ENCODE measurements at places on chromosomes 7 and 10.

- DNase-seq, result no peak
These were observed 88.7 kb downstream of the UBE2H start for GRCh38 chr7:129864042-129864441.

DNA sequence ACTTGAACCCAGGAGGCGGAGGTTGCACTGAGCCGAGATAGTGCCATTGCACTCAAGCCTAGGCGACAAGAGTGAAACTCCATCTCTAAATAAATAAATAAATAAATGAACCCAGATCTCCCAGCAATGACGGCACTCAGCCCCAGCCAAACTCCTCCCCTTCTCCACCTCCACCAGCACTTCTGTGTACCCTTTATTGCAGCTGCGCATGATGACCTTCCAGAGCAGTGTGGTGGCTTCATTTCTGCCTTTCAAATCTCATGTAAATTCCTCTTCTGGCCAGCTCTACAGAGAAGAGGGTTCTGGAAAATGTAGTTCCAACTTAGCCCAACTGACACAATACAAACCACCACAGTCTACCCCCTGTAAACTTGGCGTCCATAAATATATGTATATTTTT, 108.5 kb downstream of the SLC37A3 start:
- DNase-seq, result no peak

DNA sequence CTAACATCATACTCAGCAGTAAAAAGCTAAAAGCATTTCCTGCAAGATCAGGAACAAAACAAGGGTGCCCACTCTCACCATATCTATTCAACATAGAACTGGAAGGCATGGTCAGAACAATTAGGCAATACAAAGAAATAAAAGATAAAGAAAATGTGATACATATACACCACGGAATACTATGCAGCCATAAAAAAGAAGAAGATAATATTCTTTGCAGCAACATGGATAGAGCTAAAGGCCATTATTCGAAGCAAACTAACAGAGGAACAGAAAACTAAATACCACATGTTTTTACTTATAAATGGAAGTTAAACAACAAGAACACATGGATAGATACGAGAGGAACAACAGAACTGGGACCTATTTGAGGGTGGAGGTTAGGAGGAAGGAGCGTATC, 652.7 kb downstream of the GRID1 start:
- no peak for DNase-seq

DNA sequence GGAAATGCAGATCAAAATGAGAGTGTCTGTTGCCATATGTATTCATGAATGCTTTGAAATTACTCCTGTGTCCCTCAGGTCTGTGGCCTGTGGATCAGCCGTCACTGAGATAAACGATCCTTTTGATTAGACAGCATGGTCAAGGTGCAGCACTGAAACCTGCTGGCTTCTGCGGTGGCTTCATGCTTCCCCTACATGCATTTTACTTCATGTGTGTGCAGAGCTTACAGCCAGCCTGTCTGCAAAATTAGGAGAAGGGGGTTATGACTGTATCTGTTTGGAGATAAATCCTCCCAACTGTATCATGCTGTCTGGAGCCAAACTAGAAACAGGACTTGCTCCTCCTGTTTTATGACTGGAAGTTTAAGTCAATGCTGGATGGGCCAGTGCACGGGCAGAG, 71.0 kb upstream of the PLPP4 start:
- DNase-seq, result no peak

- DNase-seq, result no peak
These were observed 314.8 kb upstream of the GRM3 start for GRCh38 chr7:86328801-86329433.

GRCh38 chr7:131505636-131506557, 50.5 kb downstream of the PODXL start:
- no peak for DNase-seq

DNA sequence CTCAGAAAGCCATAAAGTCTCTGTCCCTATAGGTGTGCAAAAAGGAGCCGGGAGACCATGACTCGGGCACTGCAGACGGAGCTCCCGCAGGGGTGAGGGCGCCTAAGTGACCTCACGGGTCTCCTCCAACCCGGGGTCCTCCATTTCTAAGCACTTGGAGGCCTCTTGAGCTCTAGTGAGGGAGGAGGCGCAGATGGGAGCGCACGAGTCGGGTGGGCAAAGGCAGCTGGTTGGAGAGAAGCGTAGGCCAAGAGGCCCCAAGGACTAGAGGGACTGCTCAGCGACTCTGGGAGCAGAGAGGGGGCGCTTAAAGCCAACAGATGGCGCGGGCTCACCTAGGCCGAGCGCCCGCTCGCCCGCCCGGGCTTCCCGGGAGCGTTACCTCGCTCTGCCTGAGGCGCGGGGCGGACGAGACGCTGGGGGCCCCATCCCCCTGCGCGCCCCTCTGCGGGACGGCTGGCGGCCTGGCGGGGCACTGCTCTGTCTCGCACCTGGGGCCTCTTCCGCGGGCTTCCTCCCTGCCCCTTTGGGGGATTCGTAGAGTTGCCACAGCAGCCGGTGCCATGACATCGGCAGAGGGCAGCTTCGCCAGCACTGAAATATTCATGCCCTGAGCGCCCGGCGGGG, 523 bp upstream of the CDH23 start:
- peak; percentile 77 for DNase-seq

GRCh38 chr10:104577861-104578521, 63.1 kb upstream of the SORCS3 start:
- DNase-seq, result no peak

DNA sequence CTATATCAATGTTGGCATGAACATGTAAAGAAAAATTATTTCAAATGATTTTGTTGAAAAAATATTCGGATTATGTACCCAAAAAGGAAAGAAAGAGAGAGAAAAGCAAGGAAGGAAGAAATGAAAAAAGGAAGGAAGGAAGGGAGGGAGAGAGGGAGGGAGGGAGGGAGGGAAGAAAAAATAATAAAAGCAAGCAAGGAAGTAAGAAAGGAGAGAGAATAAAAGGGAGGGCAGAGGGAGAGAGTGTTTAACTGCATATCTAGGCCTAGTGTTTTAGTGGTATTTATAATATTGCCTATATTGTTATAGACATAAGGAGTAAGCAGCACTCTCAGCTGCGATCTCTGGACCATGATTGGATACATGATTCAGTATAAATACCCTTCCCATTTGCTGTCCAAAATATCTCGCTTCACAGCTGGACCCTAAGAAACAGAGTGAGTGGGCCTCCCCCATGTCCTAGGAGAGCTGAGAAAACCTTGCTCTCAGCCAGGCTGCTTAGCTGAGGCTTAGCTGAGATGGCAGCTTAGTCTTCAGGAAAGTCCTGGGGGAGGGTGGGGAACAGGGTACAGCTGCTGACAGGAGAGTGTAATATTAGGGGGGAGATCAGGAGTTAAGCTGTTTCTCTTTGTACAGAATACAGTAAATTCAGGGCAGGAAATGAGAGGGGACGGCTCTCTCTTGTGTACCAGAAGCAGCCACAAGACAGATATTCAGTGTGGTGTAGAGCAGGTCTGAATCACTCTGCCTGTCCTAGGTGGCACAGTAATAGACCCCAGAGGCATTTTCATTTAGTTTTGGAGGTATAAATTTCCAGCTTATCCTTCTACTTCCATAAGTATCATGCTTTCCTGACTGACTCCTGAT, 66.8 kb upstream of the TARP start:
- DNase-seq, result no peak

DNA sequence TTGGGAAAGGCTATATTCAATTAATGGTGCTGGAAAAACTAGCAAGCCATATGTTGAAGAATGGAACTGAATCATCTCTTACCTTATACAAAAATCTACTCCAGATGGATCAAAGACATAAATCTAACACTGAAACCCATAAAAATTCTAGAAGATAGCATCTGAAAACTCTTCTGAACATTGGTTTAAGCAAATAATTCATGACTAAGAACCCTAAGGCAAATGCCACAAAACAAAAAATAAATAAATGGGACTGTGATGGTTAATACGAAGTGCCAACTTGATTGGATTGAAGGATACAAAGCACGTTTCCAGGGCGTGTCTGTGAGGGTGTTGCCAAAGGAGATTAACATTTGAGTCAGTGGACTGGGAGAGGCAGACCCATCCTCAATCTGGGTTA, 1130.0 kb downstream of the DNAJB9 start:
- no peak for DNase-seq

DNA sequence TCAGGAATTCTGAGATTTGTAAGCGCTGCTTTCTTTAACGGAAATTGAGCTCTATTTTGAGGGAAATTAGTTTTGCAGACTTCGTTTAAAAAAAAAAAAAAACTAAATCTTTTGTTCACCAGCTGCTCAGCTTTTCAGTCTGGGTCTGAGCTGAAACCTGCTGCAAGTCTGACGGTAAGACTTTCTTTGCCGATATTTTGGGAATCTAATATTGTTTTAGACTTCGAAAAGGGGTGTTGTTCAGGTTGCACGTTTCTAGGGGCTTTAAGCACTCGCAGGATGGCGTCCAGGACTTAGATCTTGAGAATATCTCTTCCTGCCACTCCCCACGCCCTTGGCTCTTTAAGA, 1.8 kb upstream of the MEOX2 start:
- no peak for DNase-seq

DNA sequence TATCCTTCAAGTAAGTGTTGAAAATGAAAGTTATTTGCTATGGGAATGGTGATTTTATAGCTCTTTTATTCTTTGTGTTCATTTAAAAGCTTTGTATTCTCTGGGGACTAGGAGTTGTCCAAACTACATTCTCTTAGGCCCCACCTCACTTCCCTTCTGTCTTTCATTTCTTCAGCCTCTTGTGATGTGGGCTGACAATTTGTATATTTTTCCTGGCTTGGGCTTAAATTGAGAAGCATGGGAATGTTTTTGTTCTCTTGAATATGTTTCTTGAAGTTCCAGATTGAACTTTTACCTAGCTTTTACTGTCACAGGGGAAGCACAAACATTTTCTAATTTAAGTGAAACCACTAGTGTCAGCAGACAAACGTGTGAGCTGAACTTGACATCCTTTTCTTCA, 27.9 kb downstream of the BBS9 start:
- DNase-seq, result no peak

GRCh38 chr10:25080880-25081581, 64.6 kb downstream of the THNSL1 start:
- peak; percentile 63 for DNase-seq

- DNase-seq, result no peak
These were observed 241.5 kb upstream of the PTER start for GRCh38 chr10:16195178-16195769.

DNA sequence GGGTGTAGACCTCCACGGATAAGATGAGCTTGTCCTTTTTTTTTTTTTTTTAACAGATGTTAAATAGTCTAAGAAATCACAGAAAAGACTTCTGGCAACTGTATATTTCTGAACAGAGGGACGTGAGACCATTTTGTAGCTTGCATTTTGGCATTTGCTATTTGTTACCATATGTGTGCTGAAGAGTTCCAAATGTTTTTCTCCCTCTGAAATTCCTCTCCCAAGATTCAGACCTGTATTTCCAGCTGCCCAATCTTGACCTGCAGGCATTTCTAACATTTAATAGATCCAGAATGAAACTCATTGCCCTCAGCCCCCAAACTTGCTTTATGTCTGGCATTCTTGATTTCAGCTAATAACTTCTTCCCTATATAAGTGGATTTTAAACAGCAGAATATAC, 223.1 kb upstream of the FZD1 start:
- no peak for DNase-seq

GRCh38 chr10:84826704-84827103, 498.3 kb downstream of the CCSER2 start:
- no peak for DNase-seq

DNA sequence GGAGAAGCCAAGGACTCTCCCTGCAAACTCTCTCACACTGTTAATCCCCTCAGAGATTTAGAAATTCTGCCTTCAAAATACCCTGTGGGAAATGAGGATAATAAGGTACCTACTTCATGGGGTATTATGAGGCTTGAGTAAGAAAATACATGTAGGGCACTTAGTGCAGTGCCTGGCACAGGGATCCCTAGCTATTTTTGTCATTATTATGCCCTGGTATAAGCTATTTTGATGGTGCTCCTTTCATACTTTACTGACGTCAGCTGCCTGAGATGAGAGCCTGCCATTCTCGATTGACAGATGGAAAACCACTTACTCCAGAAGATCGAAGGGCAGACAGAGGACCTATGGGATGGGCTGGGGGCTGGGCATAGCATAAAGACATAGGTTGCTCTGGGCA, 30.1 kb downstream of the MKX start:
- DNase-seq, result no peak

- peak; percentile 79 for DNase-seq
These were observed 1.5 kb downstream of the PTPN12 start for GRCh38 chr7:77538281-77539212.

DNA sequence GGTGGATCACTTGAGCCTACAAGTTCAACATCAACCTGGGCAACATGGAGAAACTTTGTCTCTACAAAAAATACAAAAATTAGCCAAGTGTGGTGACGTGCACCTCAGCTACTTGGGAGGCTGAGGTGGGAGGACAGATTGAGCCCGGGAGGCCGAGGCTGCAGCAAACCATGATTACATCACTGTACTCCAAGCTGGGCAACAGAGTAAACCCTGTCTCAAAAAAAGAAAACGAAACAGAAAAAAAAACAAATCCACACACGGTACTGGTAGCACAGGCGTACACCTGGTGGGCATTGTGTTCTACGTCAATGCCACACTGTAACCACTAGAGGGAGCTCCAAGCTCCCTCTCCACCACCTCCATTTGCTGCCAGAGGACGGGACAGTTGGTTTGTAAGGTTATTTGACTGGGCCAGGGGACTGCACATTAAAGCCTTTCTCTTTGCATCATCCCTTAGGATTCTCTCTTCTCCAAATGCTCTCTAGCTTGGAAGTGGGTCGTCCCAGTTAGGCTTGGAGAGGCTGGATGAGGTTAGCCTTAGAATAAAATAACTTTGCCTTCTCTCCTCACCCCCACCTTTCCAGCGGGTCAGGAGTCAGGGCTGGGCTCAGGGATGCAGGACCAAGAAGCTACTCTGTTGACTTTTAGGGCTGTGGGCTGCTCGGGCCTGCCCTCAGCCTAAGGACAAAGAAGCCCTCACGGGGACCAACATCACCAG, 130.8 kb downstream of the SORBS1 start:
- peak; percentile 26 for DNase-seq

DNA sequence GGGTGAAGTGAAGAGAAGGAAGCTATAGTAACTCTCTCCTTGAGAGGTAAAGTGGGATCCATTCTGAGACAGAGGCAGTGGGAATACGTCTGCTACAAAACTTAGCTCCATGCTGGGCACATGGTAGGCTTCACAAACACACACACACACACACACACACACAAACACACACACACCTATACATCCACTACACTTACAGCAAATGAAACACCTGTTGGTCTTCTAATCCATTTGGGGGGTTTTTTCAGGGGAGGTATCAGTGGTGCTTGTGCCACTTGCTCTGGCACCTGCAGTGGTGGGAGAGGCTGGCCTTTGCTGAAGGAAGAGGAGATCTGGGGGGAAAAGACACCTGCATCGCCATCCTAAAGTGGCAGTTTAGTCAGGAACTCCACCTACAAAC, 14.5 kb downstream of the SEC31B start:
- DNase-seq, result no peak

- DNase-seq, result no peak
These were observed 91.4 kb upstream of the NAMPT start for GRCh38 chr7:106376026-106376799.

DNA sequence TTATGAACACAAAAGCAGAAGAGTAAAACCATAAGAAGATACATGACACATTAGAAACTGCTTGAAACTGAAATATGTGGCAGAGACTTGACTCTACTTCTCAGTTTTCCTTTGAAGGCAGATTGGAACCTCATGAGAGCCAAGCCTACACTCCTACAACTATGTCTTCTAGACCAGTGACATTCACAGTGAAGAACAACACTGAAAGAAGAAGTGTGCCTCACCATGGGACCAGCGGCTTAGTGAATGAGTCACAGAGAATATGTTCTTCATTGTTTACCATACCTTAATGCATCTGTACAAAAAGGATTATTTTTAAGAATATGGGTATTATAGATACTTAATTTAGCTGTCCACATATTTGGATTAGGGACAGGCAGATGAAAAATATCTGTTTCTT, 248.3 kb downstream of the CDC14C start:
- DNase-seq, result no peak

All from NCI-H345 (cell line).